RKO (cell line): ENCODE measurements at places on chromosomes 4 and X.

GRCh38 chr4:180541678-180542077, 1701.5 kb upstream of the TENM3 start:
- DNase-seq = no peak

DNA sequence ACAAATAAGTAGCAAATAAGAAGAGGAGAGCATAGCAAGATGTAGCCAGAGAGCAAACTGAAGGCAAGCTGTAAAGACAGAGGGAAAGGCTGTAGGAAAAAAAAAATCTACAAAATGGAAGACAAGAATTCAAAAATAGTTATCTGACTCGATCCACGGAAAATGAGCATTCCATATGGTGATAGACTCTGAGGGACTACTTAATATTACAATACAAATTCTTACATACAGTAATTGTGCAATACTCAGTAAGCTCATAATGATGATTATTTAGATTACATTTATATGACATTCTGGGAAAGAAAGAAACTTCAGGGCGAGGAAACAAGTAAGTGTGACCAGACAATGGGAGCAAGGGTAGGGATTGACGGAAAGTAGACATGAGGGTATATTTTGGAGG, 102.6 kb downstream of the UNC5C start:
- no peak for DNase-seq

GRCh38 chr4:159134429-159134828, 31.6 kb downstream of the RAPGEF2 start:
- no peak for DNase-seq

DNA sequence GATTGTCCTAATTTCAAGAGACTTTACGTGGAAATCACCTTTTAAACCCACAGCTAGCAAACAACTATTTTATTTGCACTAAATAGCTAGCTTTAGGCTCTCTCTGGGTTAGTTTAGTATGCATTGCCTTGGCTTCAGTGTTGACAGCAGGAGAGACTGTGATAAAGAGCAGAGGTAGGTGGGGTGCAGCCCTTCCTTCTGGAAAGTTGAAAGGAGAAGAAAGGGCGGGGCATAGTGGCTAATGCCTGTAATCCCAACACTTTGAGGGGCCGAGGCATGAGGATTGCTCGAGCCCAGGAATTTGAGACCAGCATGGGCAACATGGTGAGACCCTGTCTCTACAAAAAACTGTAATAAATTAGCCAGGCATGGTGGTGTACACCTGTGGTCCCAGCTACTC, 29.0 kb upstream of the TMEM154 start:
- no peak for DNase-seq

- no peak for DNase-seq
These were observed at the start of gene IL1RAPL2 for GRCh38 chrX:104565791-104566680. Gene IL1RAPL2, plus strand, starts transcription at chrX:104566199.

DNA sequence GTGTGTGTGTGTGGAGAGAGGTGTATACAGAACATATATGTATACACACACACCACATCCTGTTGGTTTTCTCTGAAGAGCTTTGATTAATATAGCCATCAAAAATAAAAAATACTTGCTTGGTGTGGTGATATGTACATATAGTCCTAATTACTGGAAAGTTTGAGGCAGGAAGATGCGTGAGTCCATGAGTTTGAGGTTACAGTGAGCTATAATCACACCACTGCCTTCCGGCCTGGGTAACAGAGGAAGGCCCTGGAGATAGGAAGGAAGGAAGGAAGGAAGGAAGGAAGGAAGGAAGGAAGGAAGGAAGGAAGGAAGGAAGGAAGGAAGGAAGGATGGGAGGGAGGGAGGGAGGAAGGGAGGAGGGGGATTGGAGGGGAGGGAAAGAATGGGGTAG, 360.4 kb upstream of the CPEB2 start:
- DNase-seq = no peak

DNA sequence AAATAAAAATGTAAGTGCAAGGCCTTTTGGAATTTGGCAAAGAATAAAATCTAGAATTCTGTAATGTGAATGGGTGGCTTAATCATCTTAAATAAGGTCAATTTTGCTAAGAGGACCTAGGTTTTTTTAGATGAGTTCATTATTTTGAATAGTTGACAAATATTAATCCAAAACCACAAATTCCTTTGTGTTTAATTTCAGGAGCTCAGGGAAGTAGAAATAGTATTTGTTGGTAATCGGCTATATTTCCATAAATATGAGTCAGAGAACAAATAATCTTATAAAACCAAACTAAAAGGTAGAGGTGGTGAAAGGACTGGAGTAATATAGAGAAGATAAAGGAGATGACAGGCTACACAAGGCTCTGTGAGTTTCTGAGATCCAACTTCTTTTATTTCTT, 190.4 kb upstream of the TLL1 start:
- no peak for DNase-seq

GRCh38 chrX:47807548-47807947, 29.2 kb upstream of the ZNF81 start:
- no peak for DNase-seq
